Motor neuron (in vitro differentiated cells): ENCODE measurements at places on chromosomes 7 and 10.

GRCh38 chr7:55360486-55360885 lies 4.7 kb upstream of the LANCL2 start:
- no peak for ATAC-seq

DNA sequence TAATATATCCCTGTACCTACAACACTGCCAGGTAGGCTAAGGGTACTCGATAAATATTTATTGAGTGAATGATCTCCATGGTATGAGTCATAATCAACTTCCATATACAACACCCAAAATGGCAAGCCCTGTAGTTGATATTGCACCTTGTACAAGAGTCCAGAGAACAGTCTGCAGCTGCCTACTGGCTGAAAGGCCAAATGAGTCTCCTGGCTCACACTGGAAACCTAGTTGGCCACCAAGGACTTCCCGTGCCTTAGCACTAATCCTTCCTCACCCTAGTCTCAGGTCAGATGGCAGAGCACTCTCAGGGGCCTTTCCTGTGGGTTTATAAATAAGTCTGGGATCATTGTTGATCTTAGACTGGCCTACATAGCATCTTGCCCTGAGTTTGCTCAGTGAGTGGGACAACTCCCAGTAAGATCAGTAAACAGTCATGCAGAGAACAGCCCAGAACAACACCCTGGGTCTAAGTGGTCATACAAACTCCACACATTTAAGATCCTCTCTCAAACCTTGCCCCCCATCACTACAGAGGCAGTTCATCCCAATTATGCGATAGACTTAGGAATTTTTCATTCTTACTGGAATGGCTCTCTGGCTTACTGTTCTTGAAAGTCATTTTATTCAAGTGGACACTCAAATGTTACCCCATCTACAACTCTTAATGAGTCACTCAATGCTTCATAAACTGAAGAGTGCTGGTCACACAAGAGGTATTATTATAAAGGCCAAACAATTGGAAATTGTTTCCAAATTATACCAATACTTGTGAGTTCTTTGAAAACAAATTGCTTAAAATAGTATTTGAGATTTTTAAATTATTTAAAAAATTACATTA lies 14.7 kb upstream of the SLC16A9 start:
- peak; percentile 54 for ATAC-seq

GRCh38 chr10:72336259-72337038 lies 18.3 kb downstream of the DNAJB12 start:
- ATAC-seq = no peak

DNA sequence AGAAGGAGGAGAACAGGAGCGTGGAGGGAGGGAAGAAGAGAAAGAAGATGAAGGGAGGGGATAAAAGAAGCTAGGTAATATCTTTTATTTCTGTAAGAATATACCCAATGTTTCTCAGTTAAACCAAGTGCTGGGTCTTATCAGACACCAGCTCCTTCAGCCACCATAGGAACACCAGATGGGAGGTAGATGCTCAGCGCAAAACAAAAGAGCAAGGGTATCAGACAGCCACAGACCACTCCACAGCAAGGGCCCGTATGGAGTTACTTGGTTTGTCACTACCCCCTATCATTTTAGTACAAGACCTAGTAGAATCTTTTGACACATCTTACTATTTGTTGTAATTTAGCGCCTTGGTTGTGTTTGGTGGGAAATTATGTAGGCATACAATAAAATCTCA lies 65.9 kb upstream of the FAM133B start:
- ATAC-seq = no peak

- ATAC-seq = no peak
Measured at GRCh38 chr7:1419688-1420087, 39.6 kb downstream of the MICALL2 start.
